Brain microvascular endothelial cell (primary cell): ENCODE measurements at places on chromosomes 7 and 10.

DNA sequence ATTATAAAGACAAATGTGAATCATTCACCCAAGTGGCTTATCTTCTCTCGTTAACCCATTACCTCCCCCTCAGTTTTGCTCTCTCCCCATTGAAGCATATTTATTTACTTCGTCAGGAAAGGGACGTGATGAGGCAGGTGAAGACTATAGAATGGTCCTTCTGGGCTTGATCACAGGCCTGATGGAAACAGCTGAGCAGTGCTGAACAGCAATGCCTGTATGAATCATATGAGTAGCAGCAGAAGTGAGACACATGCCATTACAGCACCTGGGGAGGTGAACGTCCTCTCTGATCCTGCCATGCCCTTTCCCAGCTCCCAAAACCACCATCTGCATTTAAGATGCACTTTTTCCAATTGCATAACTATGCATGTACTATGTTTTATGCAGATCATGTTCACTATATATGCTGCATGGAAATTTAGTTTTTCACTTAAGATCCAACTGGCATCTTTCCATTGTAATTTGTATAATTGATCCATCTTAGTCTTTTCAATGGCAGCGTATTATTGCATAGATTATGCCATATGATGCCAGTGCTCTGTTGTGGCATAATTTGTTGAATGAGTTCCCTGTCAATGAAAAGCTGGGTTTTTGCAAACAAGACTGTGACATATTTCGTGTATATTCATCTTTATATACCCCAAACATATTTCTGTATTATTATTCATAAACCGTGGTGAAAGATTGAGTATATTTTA lies 105.3 kb downstream of the CXCL12 start:
- no peak for DNase-seq

- DNase-seq: no peak
Measured at GRCh38 chr10:75074711-75075445, 36.6 kb upstream of the SAMD8 start.

DNA sequence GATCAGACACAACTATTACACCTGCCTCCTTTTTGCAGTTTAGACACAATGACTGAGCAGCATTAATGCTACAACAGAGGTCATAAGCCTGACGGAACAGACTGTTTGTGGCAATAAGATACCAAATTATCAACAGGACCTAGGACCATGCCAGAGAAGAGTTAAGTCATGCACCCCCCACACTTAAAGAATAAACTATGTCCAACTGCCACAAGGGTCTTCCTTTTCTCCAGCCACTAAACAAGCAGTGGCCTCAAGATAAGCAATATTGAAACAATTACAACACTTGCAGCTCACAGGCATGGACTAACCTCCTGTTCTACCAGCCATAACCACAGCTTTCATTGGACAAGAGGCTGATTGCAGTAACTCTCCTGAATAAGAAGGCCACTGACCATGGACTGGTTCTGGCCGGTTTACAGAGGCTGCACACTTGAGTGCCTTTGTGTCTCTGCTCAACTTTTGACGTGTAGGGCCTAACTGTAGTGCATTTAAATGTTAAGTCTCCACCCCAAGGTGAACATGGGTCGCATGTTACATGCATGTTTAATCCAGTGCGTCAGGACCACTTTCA lies 104.4 kb downstream of the STRA8 start:
- no peak for DNase-seq

DNA sequence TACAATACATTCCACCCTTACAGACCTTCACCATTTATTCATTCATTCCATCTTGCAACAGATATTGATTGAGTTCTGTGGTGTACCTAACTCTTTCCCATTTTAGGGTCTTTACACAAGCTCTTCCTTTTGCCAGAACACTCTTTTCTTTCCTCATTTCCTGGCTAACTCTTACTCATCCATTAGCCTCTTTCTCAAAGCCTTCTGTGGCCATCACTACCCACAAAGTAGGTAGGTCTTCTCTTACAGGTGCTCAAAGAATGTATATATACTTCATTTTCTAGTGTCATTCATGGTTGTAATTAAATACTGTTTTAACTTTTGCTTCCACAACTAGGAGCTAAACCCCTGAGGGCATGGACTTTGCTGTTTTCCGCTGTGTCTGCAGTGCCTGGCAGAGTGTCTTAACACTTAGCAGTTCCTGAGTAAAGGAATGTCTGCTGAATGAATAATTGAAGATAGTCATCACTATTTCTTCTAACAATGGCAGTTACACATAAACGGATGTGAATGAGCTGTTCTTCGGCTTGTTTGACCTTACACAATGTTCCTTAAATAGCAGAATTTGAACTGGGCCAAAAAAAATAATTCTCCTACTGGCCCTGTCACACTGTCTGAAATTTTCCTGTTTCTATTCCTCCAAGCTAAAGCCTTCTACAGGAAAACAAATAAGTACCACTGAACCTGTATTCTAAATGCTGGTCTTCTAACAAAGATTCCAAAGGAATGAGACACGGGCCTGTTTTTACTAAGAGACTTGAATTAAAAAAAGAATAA lies 15.1 kb downstream of the BCAP29 start:
- DNase-seq: peak; percentile 86

GRCh38 chr10:84201244-84201606 lies 6.9 kb downstream of the CDHR1 start:
- no peak for DNase-seq

GRCh38 chr7:127892488-127893314 lies 138.5 kb downstream of the LRRC4 start:
- DNase-seq: no peak

DNA sequence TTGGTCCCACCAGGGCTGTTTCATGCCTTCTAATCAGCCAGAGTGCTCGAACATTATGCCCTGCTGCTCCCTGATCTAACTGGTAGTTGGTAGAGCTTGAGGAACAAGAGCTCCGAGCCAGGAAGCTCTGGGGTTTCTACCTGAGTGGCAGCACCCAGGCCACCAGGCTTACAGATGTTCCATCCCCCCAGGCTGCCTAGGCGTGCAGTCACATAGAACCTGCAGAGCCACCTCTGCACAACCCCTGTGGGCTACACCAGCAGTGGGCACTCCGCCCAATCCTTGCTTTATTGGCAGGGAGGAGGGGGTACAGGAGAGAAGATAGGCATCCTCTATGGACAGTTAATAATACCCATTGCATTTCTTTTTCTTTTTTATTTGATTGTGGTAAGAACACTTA lies 21.8 kb downstream of the MAP3K8 start:
- no peak for DNase-seq

DNA sequence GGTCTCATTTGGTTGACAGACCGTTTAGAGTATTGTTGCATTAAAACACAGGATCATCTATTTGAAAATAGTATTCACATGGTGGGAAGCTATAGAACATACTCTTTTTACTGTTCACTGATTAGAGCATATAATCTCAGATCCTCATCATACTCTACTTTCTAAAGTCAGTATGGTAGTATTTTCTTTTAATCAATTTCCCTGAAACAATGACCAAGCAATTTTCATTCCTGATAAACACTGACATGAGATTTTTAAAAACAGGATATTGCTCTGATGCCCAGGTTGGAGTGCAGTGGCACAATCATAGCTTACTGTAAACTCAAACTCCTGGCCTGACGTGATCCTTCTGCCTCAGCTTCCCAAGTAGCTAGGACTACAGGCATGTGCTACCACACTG lies 63.9 kb downstream of the PTPN12 start:
- DNase-seq: no peak

GRCh38 chr10:13827076-13827797 lies 240.5 kb downstream of the PRPF18 start:
- no peak for DNase-seq

DNA sequence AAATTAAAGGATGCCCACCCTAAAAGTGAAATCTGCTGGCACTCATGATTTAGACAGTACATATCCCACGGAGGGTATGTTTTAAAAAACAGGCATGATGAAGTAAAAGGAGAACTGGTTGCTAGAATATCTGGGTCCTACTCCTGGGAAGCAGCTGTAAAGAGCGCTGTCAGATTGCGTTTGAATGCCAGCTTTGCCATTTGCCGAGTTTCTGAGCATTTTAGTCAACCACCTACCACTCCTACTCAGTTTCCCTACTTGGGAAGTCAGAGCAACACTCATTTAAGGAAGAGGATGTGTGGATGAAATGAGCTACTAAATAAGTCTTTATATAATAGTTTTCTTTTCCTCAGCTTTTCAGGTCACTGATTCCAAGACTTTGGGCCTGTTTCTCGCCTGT lies 1.1 kb upstream of the UMAD1 start:
- no peak for DNase-seq

DNA sequence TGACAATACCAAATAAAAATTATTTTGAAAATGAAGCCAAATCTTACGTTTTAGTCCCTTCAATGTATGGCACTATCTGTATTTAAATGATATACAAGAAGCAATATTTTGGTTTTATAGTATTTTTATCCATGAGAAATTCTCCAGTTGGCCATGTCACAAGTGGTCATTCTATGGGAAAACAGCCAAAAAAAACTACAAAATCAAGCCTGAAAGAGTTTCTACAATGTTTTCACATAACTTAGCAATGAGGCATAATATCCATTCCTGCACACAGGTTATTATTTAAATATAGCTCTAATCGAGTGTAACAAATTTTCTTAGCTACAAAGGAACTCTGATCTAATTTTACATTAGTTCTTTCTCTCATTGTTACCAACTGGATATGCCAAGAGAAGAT lies 5.4 kb downstream of the RAB11FIP2 start:
- DNase-seq: peak; percentile 45

GRCh38 chr10:110254467-110254866 lies 47.1 kb downstream of the MXI1 start:
- no peak for DNase-seq

GRCh38 chr7:19798986-19799385 lies 25.6 kb upstream of the TMEM196 start:
- DNase-seq: no peak

- no peak for DNase-seq
Measured at GRCh38 chr7:70679661-70680060, 452.3 kb upstream of the GALNT17 start.

DNA sequence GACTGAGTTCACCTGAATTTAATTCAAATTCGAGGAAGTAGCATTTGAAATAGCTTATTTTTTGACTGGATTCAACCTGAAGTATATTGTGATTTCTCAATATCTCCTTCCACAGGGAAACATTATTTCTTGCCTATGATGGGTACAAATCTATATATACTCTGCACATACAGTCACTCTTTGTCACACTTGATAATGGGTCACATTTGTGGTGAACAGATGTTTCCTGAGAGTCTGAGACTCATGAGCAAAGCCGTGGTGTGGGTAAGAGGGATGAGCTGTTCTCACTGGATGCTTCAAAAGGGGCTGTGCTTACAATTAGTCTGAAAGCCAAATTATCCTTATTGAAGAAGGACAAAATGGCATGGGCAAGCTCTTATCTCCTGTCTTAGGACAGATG lies 18.0 kb upstream of the TBXAS1 start:
- no peak for DNase-seq

- DNase-seq: no peak
Measured at GRCh38 chr10:53487019-53487983, 714.7 kb upstream of the MBL2 start.

GRCh38 chr7:132760244-132760623 lies 184.0 kb upstream of the PLXNA4 start:
- no peak for DNase-seq

- peak; percentile 65 for DNase-seq
Measured at GRCh38 chr7:134547397-134548054, 1.4 kb upstream of the AKR1B15 start.

DNA sequence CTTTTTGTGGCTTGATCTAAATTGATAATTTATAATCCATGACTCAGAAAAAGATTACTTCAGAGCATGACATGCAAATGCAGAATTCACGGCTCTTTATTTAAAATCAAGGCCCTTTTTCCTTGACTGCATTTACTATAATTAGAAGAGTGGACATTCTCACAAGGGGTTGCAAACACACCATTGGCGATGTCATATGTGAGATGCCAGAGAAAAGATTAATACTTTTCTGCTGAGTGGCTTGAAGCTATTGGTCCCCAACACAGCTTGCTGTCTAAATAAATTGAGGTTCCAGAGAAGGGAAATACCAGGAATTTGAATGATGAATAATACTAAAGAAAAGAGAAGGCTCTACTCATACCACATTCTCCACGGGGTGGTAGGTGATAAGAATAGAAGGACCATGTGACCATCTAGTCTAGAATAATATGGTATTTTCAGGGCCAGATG lies 78.7 kb upstream of the ARID5B start:
- peak; percentile 48 for DNase-seq

- no peak for DNase-seq
Measured at GRCh38 chr10:24438800-24439199, 229.9 kb downstream of the KIAA1217 start.

DNA sequence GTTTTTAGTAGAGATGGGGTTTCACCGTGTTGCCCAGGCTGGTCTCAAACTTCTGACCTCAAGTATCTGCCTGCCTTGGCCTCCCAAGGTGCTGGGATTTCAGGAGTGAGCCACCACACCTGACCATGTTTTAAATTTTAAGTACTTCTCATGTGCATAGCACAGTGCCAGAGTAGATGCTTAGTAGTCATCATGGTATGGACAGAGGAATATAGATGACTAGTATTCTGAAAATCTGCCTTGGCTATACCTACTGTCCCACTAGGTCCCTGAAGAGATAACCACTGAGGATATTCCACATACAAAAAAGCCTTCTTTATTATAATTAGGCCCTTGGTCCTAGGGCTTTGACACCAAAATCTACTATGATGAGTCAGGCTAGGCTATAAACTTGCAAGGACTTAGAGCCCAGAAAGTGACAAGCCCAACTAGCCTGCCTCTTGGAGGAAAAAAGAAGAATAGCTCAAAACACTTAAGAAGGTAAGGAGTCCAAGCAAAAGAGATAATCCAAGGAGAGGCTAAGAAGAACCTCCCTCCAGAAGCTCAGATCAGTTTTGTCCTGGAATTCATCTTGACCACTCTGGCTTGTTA lies 34.0 kb downstream of the LUC7L2 start:
- no peak for DNase-seq

DNA sequence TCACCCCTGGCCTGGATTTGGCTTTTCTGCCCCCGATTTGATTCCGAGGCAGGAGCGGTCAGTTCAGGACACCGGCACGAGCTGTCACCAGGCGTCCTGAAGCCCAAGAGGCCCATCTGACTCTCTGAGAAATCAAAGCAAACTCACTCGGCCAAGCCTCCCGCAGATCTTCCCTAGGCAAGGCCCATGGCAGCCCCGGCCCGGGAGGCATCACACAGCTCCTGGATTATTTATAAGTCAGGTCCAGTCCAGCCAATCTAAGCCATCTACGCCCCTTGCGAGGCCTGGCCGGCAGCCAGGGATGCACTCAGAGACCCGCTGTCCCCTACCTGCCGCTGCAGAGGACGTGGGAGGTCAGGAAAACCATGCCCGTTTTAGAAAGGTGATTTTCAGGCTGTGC lies 87.3 kb upstream of the DIP2C start:
- no peak for DNase-seq
